ENCODE measurements at places on chromosomes 2 and 18.

DNA sequence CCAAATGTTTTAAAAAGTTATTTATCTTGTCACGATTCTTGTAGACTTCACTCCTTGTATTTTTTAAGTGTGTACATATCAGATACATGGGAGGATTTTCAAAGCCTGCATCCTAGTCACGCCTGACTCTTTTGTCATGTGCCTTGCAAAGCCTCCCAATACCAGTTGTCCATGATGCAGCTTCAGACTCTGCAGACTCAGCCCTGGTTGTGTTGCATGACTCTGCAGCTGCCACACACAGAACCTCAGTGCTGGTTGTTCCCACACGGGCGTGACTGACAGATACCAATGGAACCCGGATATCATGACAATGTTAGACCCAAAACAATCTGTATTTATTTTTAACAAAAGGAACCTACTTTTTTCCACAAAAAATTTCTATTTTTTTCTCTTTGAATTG is 38.2 kb downstream of the TPO start:
- no peak overlapping the region for H3K27ac ChIP-seq
- DNase-seq = no peak
- H3K27me3 ChIP-seq = peaks cover 3% of the 10 kb centered on the region
- no peak overlapping the region for H3K4me3 ChIP-seq

- H3K4me3 ChIP-seq = no peak overlapping the region
- no peaks in the 10 kb centered on the region for H3K27me3 ChIP-seq
- no peak overlapping the region for H3K27ac ChIP-seq
- no peaks in the 10 kb centered on the region for H3K4me1 ChIP-seq
- no peak for DNase-seq
- H3K36me3 ChIP-seq = no peaks in the 10 kb centered on the region
Observed at GRCh38 chr2:189386741-189387140, 54.5 kb upstream of the WDR75 start.

GRCh38 chr18:36464126-36464651 is 166.7 kb downstream of the FHOD3 start:
- DNase-seq = no peak
- H3K27me3 ChIP-seq = no peaks in the 10 kb centered on the region
- no peaks in the 10 kb centered on the region for H3K4me1 ChIP-seq
- no peak overlapping the region for H3K4me3 ChIP-seq

GRCh38 chr18:49371786-49372185 is 88.7 kb downstream of the DYM start:
- H3K36me3 ChIP-seq = no peaks in the 10 kb centered on the region
- no peaks in the 10 kb centered on the region for H3K4me1 ChIP-seq
- no peak overlapping the region for H3K4me3 ChIP-seq
- H3K27me3 ChIP-seq = no peaks in the 10 kb centered on the region
- DNase-seq = no peak

GRCh38 chr18:427005-427404 is 73.5 kb downstream of the COLEC12 start:
- no peak overlapping the region for H3K4me3 ChIP-seq
- H3K27ac ChIP-seq = no peak overlapping the region
- no peaks in the 10 kb centered on the region for H3K4me1 ChIP-seq

DNA sequence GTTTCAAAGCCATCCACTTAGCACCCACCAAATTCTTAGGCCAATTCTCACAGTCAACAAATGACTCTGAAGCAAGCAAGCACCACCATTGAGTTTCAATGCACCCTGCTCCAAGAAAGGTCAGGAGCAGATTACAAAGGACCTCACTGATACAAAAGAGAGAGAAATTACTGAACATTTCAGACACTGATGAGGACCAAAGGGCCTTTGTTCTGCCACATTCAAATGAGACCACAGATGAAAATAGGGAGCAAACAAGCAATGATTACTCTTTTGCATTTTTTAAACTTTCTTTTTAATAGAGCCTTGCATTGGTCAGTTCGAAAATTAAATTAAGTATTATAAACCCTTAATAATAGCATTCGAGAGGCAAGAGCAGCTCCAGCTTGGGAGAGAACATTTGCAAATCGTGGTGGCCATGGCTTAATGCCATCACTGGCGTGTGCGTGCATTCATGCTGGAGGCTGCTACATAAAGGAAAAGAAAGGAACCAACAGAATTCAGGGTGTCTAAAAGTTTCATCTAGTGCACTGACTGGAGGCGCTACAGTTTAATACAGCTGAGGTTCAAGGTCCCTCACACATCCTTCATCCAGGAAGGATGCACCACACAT is 87.5 kb downstream of the KLF7 start:
- H3K4me1 ChIP-seq = no peaks in the 10 kb centered on the region
- no peak for DNase-seq
- H3K27me3 ChIP-seq = no peaks in the 10 kb centered on the region
- peaks cover 57% of the 10 kb centered on the region for H3K36me3 ChIP-seq
- H3K27ac ChIP-seq = no peak overlapping the region

DNA sequence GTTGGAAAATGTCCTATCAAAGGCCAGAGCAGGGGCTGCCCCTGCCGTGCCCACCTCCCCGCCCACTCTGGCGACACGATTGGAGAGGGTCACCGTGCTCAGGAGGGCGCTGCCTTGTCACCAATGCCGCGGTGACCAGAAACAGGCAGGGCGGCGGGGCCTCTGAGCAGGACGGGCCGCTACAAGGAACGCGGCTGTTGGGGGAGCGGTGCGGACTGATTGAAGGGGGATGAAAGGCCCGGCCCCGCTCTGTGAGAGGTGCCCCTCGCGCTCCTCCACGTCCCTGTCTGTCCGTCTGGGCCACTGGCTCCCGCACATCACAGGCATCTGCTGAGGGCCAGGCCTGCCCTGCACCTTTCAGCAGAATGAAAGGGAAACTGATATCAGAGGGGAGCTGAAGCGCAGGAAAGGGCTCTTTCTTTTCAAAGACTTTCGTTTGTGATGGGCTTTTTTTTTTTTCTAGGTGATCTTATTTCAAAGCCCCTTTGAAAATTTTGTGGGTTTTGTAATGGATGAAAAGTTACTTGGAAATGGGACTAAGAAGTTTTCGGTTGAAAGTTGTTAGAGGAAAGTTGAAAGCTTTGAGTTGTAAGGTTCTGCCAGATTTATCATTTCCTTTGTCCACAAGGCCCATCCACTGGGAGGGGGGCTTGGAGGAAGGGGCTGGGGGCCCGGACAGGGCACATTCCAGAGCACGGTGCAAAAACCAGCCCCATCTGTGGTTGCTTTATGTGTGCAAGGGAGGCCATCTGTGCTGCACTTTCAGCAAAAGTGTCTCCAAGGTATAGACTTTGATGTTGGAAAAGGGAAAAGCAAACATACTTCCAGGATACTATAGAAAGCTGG is 244.2 kb downstream of the KLHL29 start:
- no peak for DNase-seq
- H3K4me3 ChIP-seq = no peak overlapping the region
- no peaks in the 10 kb centered on the region for H3K4me1 ChIP-seq
- no peaks in the 10 kb centered on the region for H3K27me3 ChIP-seq
- no peak overlapping the region for H3K27ac ChIP-seq

GRCh38 chr2:52880872-52881271 is 886.7 kb upstream of the CHAC2 start:
- H3K4me1 ChIP-seq = peaks cover 6% of the 10 kb centered on the region
- H3K27me3 ChIP-seq = no peaks in the 10 kb centered on the region
- no peak for DNase-seq
- H3K36me3 ChIP-seq = no peaks in the 10 kb centered on the region

DNA sequence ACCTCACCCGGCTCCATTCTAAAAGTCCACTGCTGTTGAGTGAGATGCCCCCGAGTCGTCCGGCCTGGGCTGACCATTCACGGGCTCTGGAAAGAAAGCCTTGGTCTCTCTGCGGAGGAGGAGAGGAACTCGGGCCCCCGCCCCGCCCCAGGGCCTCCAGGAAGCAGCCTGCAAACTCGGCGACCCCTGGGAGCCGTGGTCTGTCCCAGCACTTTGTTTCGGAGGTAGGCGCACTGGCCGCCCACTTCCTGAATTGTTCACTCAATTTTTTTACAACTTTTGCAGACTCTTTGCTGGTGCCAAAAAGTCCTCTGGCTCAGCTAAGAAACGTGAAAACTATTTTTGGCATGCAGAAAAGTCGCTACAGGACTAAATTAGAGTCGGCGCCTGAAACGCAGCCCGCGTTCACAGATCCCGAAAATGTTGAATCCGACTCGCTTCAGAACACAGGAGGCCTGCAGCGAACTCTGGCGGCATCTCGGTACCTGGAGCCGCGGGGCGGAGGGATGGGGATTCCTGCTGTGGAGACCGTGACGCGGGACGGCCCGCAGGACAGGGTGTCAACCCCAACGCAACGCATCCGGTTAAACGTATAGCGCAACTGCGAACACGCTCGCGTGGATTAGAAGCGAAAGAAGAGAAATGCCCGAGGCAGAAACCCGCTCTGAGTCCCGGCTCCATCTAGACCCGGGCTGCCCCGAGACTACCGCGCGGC is 1.5 kb downstream of the PXDN start:
- H3K27me3 ChIP-seq = no peaks in the 10 kb centered on the region
- H3K4me3 ChIP-seq = peak overlapping the region; percentile 62
- no peaks in the 10 kb centered on the region for H3K36me3 ChIP-seq
- peak; percentile 96 for DNase-seq

- no peak overlapping the region for H3K4me3 ChIP-seq
- H3K27me3 ChIP-seq = no peaks in the 10 kb centered on the region
- H3K27ac ChIP-seq = peak overlapping the region; percentile 33
- DNase-seq = no peak
Observed at GRCh38 chr2:17813742-17814473, 2.4 kb upstream of the MSGN1 start.

DNA sequence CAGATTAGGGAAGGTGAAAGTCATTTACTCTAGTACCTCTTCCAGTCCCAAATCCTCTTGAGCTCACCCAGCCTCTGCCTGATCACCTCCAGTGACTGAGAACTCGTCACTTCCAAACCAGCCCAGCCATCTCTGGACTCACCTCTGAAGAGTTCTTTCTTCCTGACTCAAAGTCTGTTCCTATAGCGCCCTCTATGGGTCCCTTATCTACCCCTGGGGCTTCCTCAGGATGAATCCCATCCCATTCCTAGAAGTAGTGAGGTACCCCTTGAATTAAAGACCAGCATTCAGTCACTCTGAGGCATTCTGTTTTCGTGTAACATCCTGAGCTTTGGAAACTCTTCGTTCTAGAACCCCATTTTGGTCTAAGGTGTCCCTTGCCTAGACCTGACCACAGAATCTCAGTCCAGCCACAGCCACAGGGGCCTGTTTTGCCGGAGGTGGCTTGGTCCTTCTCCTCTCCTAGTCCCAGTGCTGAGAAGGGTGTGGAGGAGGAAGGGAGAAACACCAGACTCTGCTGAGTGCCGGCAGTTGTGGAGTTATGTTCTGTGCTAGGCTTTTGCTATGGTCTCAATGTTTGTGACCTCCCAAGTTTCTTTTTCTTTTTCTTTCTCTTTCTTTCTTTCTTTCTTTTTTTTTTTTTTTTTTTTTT is 32.7 kb downstream of the SIX3 start:
- no peak overlapping the region for H3K27ac ChIP-seq
- no peak overlapping the region for H3K4me3 ChIP-seq
- H3K27me3 ChIP-seq = peaks cover 55% of the 10 kb centered on the region
- no peak for DNase-seq
- H3K4me1 ChIP-seq = no peaks in the 10 kb centered on the region

GRCh38 chr2:170817093-170818035 is 677 bp downstream of the GAD1 start:
- peaks cover 92% of the 10 kb centered on the region for H3K27me3 ChIP-seq
- H3K36me3 ChIP-seq = no peaks in the 10 kb centered on the region
- H3K27ac ChIP-seq = no peak overlapping the region
- H3K4me3 ChIP-seq = peak overlapping the region; percentile 33
- H3K4me1 ChIP-seq = no peaks in the 10 kb centered on the region

DNA sequence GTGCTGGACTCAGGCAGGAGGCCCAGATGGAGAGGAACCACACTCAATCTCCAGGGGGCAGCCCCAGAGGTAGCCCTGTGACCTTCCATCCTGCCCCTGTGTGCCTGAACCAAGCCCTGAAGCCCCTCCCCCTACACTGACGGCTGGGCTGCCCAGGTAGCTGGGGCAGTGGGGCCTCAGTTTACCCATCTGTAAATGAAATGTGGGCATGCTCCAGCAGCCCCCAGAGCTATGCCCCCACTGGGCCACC is 15.8 kb downstream of the CROCC2 start:
- DNase-seq = peak; percentile 50
- H3K4me3 ChIP-seq = no peak overlapping the region
- H3K27ac ChIP-seq = no peak overlapping the region
- H3K27me3 ChIP-seq = no peaks in the 10 kb centered on the region

DNA sequence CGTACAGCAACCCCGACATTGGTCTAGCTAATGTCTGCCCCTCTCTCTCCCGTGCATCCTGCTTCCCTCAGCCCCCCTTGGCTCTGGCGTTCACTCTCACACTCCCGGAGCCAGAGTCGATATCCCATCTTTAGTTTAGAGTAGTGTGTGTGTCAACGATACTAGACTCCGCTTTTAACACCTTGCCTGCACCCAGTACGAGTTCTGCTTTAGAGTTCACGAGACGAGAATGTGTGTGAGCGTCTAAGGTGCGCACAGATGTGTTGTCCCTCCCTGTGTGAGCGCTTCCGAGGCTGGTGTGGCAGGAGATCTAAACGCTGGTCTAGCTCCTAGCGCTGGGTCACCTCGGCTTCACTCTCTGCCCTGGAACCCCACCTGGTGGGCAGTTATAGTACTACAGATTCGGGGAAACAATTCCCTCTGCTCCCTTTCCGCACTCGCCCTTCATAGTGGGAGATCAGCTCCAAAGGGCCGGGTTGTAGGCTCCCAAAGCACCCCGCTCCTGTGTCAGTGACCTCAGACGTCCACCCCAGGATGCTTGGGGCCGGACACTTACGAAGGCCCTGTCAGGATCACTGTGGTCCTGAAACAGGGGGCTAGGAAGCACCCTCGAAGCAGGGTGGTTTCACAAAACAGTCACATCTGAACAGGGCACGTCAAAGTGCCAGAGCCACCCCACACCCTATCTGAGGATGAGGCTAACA is 2.6 kb upstream of the CYP26B1 start:
- DNase-seq = peak; percentile 88
- H3K27ac ChIP-seq = no peak overlapping the region
- peak overlapping the region; percentile 44 for H3K4me3 ChIP-seq
- H3K27me3 ChIP-seq = peaks cover 38% of the 10 kb centered on the region
- peaks cover 48% of the 10 kb centered on the region for H3K4me1 ChIP-seq

DNA sequence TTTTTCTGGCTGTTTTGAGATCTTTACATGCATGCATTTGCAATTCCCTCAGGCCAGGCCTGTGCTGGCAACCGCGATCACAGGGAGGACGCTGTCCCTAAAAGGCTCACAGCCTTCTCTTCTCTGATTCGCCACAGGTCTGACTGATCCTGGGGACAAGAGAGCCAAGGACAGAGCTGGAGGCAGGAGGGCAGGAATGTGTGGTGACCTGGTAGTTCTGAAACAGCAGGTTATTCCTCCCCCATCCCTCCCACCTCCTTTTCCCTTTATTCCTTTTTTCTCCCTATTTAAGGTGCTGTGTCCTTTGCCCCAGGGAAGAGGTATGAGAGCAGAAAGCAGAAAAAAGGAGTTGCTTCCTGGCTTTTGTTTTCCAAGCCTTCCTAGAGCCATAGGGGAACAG is 21.9 kb downstream of the TMEM177 start:
- H3K27me3 ChIP-seq = no peaks in the 10 kb centered on the region
- H3K4me1 ChIP-seq = no peaks in the 10 kb centered on the region
- peak; percentile 19 for DNase-seq
- no peak overlapping the region for H3K4me3 ChIP-seq
- H3K36me3 ChIP-seq = no peaks in the 10 kb centered on the region

GRCh38 chr2:160596441-160596840 is 102.8 kb upstream of the RBMS1 start:
- DNase-seq = no peak
- H3K4me3 ChIP-seq = no peak overlapping the region
- no peaks in the 10 kb centered on the region for H3K4me1 ChIP-seq
- H3K27me3 ChIP-seq = no peaks in the 10 kb centered on the region
- H3K27ac ChIP-seq = no peak overlapping the region

All from sigmoid colon (tissue), 7 donors.